ENCODE measurements at places on chromosomes 1 and 21.

- no peak for DNase-seq
Observed at GRCh38 chr1:38243106-38243505, 196.5 kb upstream of the POU3F1 start.

DNA sequence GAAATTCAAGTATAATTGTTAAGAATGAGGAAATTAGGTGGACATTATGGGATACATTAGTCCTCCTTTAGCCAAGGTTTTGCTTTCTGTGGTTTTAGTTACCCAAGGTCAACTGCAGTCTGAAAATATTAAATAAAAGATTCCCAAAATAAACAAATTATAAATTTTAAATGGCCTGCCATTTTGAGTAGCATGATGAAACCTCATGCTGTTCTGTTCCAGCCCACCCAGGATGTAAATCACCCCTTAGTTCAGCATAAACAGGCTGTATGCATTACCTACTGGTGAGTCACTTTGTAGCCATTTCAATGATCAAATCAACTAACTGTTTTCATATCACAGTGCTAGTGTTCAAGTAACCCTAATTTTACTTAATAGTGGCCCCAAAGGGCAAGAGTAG lies 132.5 kb upstream of the LYPLAL1 start:
- peak; percentile 31 for DNase-seq

DNA sequence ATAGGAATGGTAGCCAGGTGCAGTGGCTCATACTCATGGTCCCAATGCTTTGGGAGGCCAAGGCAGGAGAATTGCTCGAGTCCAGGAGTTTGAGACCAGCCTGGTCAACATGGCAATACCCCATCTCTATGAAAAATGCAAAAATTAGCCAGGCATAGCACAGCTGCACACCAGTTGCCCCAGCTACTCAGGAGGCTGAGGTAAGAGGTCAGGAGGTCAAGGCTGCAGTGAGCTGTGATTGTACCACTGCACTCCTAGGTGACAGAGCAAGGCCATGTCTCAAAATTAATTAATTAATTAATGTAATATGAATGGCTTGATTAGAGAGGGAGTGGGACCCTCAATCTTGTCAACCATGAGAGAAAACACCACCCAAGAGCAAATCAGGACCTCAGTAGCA lies 198.7 kb upstream of the DUSP10 start:
- DNase-seq = no peak

- DNase-seq = no peak
Observed at GRCh38 chr1:206587904-206588303, 24.4 kb downstream of the EIF2D start.

GRCh38 chr1:53600561-53600960 lies 138.4 kb downstream of the GLIS1 start:
- DNase-seq = no peak

DNA sequence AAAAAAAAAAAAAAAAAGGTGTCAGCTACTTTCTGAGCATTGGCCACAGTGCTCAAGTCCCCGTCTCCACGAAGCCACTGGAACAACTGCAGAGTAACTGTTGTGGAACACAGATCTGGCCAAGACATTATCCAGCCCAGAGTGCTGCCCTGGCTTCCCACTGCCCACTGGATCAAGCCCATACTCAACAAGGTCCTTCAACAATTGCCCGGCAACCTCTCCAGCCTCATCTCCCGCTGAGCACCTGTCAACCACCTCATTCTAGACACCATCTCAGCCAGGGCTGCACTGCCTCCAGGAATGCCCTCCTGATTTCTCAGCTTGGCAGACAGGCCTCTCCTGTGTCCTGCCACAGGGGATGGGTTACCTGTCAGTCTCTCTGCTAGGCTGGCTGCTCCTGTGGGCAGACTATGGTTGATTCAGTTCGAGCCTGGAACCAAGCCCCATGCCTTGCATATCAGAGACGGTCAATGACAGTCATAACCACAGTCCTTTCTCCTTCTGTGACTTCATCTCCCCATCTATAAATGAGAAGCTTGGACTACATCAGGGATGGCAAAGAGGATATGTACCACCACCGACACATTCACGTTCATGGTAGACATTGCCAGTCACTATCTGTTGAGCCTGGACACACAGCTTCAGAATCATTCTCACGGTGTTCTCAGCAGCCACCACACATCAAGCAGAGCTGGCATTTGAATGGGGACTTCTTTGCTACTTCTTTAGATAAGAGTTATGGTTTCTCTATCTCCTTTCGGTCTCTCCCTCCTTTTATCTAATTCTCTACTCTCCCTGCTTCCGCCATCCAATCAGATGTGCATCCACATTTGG lies 76.9 kb downstream of the MRPL37 start:
- DNase-seq = no peak

DNA sequence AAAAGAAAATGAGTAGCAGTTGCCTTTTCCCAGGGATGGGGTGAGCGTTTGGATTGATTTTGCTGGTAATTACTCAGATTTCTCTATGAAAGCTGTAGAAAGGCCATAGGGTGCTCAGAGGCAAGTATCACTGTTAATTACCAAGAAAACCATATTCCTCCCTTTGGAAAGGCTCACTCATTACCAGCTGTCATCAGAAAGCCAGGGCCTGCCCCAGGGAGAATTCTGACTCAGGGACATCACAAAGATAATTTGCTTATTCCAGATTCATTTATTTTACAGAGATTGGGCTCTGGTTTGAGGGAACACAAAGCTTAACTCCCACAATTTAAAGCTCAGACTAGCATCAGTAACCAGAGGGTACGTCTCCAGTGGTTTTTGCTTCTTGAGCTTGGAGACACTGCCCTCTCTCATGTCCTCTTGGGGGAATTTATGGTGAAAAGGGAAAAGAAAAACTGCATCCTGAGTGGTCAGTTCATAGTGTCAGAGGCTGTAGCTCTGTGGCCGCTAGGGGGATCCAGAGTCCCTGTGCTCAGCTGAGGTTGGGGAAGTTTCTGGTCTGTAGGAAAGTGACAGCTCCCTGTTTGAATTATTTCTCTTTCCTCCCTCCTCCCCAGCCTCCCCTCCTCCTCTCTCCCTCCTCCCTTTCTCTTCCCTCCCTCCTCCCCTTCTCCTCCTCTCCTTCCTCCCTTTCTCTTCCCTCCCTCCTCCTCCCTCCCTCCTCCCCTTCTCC lies 204.3 kb downstream of the KCNJ6 start:
- peak; percentile 42 for DNase-seq

DNA sequence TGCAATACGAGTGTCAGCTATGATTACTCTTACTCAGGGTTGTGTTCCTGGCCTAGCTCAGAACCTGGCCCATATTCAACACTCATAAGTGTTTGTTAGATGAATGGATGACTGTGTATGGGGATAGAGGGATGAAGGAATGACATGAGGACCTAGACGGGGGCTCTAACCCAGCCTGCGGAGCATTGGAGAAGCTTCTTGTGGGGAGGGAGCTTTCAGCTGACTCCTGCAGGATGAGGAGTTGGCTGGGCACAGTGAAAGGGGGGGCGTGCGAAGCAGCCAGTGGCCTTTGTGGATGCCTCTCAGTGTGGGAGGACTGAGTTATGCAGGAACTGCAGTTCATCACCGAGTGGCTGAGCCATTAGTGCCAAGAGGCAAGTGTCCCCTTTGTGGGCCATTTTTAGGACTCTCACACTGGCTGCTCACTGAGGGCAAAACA lies 1.2 kb upstream of the EXTL1 start:
- no peak for DNase-seq

DNA sequence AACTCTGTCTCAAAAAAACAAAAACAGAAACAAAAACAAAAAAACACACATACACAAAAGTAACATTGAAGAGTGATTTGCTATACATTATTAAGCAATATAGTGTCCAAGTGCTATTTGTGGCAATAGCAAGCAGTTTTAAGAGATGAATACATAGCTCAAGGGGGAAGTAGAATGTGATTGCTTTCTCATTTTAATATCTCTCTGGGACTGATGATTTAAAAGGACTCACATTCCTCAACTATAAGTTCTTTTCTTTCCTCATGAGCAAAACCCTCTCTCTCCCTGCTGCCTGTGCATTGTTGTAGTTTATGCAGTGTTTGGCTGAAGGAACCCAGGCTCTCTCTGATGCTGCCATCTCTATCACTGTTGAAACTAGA lies 47.0 kb upstream of the CSF1 start:
- DNase-seq = no peak

DNA sequence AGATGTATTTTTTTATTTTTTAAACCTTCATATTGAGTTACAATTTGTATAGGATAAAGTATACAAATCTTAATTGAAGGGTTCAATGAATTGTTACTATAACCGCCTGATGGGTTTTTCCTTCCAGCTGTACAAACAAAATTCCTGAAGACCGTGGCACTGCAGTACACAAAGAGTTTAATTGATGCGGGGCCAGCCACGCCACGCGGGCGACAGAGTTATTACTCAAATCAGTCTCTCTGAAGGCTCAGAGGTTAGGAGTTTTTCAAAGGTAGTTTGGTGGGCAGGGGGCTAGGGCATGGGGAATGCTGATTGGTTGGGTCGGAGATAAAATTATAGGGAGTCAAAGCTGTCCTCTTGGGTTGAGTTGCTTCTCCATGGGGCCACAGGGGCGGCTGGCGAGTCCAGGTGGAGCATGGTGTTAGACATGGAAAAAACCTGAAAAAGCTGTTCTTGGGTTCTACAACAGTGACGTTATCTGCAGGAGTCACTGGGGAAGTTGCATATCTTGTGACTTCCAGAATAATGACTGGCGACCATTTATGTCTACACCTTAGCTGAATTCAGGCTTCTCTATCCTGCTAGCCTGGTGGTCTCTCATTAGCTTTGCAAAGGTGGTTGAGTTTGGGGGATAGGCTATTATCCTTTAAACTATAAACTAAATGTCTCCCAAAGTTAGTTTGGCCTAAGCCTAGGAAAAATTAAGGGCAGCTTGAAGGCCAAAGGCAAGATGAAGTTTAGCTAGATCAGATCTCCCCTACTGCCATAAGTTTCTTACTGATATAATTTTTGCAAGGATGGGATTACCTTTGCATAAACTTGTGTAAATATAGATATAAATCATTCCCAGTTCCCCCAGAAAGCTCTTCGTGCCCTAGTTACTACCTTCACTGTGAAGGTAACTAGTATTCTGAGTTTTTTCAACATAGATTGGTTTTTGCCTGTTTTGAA lies 13.0 kb upstream of the TMEM9 start:
- DNase-seq = no peak

- no peak for DNase-seq
Observed at GRCh38 chr1:43292216-43292615, 6.8 kb upstream of the C1orf210 start.

Measured in HS-27A (cell line).